Stimulated activated CD8-positive, alpha-beta memory T cell treated with anti-CD3 and anti-CD28 coated beads, Interleukin-7, amount 100 ng/mL, for 1 hour (primary cell): ENCODE measurements at places on chromosomes 2 and 18.

- DNase-seq = no peak
Measured at GRCh38 chr2:203543898-203544328, 8.8 kb upstream of the RAPH1 start.

DNA sequence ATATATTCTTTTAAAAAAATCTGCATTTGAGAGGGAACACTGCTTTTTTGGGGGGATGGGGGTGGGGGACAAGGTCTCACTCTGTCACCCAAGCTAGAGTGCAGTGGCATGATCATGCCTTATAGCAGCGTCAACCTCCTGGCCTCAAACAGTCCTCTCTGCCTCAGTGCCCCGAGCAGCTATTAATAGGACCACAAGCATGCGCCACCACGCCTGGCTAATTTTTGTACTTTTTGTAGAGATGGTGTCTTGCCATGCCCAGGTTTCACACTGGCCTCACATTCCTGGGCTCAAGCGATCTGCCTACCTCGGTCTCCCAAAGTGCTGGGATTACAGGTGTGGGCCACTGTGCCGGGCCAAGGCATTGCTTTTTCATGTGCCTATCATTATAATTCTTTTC is 154.2 kb downstream of the ATAD2B start:
- no peak for DNase-seq

DNA sequence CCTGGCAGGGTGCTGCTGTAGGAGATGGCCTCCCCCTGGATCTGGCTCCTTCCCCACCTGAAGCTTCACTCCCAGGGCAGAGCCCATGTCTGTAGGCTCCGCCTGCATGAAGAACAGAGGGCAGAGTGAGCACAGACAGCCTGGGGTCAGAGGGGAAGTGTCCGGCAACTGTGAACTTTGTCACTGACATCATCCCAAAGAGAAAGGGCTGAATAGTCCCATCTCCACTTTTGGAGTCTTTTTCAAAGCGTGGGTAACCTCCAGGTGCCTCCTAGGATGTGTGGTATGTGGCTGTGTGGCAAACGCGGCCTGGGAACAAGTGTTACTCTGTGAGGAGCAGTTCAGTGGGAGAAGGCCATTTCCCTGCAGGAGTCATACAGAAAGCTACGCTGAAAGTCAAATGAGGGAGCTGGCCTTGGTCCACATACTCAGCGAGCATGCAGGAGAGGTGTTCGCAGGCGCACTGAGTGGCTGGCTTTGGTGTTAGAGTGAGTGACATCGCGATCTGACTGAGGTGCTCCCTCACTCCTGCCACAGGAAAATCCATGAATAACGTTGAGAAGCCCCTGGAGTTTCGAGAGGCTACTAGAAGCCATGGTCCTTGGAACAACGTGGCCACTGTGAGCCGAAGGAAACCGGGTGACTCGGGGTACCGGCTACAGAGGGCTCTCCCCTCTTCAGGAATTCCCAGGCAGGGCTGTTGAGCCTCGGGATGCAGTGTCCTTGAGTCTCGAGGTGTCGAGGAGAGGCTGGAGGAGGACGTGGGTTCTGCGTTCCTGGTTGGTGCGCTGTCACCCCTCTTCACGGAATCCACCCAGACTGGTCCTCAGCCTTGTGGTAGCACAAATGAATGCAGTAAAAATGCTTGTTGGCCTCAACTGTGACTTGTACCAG is 54.7 kb downstream of the CABLES1 start:
- no peak for DNase-seq

GRCh38 chr2:109721135-109721534 is 73.0 kb upstream of the RGPD5 start:
- DNase-seq = no peak

- no peak for DNase-seq
Measured at GRCh38 chr2:119455066-119455718, 23.5 kb downstream of the TMEM37 start.
